ENCODE measurements at places on chromosomes 7 and 10. TPM values are rescaled to one million over a fixed set of nuclear protein-coding genes. Genes with fewer than 3 reads are reported as not detected.

Gene SHLD2
- 32.3 TPM for total RNA-seq

Gene GRM8
- total RNA-seq = not detected

Gene OR2A1
- 0.09 TPM for total RNA-seq

Gene AP5Z1
- 36.9 TPM for total RNA-seq

Gene STEAP1B
- 4.4 TPM for total RNA-seq

Gene MMP21
- total RNA-seq = not detected

Gene ZNRF2
- 14.9 TPM for total RNA-seq

Measured in omental fat pad (tissue), 4 donors.